ENCODE measurements at places on chromosomes 2 and 18.

DNA sequence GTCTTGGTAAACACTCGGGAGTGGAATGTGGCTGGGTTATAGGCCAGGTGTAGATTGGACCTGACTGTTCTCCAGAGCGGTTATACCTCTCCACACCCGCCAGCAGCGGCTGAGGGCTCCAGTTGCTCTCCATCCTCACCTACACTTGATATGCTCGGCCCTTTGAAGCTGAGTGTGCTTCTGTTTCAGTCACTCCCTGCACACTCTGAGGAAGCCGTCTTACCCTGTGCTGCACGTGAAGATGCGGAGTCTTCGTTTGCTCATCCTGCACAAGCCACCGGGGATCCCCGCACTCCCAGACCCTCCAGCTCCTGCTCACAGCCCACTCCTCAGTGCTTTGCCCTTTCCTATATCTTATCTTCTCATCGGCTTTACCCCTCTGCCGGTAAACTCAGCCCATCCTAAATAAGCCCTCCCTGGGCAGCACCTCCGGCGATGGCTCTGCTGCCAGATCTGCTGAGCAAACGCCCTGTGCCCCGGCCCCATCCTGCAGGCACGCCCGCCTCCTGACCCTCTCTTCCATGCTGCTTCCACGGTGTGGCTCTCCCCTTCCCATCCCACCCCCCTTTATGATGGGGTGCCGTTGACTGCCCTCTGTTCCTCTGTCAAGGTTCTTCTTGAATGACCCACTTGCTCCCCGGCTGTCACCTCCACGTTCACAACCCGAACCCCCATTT is 47.3 kb upstream of the ODC1 start:
- DNase-seq, result no peak

DNA sequence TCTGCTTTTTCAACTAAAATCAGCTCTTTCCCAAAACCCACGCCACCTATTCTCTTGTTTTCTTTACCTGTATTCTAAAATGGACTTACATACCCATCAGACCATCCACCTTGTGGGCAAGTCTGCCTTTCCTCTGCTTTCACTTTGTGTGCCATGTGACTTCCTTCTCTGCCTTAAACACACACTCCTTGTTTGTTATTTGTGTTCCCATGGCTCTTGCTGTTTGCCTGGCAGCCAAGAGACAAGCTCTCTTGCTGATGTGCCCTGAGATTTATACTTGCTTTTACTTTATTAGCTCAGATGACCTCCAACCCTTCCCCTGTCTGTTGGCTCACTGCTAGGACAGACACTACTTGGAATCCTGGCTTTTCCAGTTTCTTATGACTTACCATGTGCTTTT is 309.7 kb upstream of the LRRTM4 start:
- no peak for DNase-seq

DNA sequence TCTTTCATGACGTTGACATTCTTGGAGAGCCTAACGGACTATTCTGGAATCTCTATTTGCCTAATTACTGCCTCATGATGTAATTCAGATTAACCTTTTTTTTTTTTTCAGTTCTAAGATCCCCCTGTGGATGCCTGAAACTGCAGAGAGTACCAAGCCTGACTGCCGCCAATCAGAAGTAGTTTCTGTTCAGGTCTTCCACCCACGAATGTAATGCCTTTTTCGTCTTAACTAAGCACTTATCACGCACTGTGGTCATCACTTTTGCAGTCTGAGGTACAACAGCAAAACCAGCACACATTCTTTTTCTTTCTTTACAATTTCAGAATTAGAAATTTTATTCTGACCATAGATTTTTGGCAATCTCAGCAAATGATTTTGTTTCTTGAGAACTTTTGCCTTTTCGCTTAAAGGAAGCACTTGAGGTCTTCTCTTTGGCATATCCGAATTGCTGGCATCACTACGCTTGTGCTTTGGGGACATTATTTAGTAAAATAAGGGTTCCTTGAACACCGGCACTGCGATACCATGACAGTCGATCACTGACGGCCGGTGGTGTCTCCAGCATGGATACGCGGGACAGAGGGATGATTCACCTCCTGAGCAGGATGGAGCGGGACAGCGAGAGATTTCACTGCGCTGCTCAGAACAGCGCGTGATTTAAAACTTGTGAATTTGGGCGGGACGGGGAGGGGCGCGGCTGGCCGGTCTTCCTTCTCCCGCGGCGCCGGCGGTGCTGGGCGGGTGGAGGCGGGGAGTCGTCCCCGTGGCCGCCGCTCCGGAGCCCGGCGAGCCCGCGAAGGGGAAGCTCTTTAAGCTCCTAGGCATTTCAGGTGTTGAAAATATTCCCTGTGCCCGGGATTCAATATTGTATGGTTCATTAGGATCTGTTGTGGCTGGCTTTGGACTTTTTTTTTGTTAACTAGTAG is 32.0 kb upstream of the GPR55 start:
- peak; percentile 44 for DNase-seq

DNA sequence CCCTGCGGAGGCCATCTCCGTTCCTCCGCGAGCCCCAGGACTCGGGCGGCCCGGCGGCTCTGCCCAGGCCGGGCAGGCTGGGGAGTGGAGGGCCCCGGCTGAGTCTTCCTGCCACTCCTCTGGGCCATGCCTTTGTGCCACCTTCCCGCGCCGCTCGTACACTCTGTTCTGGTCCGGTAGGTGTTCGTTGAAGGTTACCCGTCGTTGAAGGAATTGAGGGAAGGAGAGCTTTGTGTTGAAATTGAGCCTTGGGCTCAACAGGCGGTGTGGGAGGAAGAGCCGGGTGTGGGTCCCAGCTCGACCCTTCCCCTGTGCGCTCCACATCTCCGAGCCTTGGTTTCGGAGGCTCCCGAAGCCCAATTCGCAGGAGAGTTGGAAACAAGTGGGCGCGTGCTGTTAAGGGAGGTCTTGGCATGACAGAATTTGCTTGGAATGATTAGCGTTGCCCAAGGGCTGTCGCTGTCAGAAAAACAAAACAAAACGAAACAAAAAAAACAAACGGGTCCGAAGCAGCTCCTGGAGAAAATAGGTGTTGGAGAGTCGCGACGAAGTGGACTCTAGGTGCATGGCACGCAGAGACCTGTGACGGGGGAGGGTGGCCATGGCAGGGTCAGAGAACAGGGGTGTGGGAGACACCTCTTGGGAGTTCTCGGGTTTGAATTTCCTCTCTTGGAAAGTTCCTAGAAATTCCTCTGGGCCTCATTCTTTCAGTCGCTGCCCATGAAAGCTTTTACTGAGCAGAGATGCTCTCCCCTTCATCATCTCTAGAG is 1.2 kb upstream of the MZT2A start:
- no peak for DNase-seq

- DNase-seq, result no peak
Measured at GRCh38 chr18:77054288-77054605, 78.3 kb downstream of the MBP start.

DNA sequence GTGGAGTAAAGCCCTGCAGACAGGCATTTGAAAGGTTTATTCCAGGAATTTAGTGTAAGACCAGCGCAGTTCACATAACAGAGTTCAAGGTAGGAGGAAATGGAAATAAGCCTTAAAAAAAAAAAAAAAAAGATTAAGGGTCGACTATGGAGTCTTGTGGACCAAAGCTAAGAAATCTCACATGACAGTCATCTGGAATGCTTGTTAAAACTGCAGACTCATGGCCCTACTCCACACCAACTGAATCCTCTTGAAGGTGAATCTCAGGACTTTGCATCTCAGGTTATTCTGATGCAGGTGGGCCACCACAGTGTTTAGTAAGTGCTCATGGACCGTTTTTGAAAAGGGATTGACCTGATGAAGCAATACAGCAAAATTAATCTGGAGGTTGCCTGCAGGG is 8.8 kb downstream of the TTLL4 start:
- no peak for DNase-seq

- DNase-seq, result no peak
Measured at GRCh38 chr18:44943311-44943881, 262.7 kb downstream of the SETBP1 start.

DNA sequence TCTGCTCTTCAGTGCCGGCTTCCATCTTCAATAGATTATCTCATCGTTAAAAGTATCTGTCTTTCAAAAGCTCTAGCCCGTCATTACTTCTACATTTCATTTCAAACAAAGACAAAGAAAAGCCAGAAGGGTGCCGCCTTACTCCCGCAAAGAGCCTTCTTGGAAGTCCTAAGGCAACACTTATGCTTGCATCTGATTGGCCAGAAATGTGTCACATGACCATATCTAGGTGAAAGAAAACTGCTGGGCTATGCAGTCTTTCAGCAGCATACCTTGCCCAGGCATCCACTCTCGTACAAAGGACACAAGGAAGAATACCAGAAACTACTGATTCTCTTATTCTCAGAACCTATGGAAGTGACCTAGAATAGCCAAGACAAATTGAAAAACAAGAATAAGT is 217.1 kb upstream of the SLC35G4 start:
- DNase-seq, result no peak

DNA sequence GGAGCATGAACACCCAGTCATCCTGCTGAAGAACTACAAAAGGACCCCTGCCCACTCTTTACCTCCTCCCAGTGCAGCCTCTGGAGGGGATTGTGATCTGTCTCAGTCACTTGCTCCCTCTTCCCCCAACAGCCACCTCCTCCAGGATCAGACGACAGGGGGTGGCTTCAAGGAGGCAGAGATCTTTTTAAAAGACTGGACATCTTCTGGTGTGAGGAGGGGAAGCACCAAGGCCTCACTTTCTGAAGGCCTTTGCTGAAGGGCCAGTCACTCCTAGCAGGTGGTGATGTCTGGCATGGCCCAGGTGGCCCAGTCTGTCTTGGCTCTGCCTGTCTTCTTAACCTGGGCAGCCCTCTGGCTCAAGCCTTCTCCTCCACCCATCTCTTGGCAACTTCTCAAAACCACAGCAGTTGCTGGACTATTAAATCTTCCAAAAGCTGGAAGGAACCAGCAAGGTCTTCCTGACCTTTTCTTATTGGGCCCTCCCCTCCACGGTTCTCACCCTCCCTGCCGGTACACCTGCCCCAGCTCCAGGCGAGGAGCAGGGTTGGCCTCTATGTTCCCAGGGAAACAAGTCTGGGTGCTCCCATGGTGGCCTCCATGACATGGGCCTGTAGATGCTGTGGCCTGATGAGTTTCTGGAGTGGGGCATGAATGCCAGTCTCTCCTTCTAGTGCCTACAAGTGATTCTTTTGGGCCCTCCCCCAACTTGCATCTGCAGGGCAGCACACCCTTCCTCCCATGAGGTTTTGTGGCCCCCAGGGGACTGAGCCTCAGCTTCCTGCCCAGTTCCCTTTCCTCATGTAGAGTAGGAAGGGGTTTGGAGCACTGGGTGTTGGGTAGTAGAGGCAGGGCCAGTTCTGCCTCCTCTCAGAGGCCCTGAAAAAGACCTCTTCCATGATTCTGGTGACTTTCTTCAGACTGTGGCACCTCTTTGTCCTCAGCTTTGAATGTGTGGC is 5.0 kb upstream of the ATP6V1B1 start:
- no peak for DNase-seq

Measured in glutamatergic neuron (in vitro differentiated cells).